ENCODE measurements at places on chromosomes 4 and X.
A peak's percentile ranks its signal among the peaks of the same experiment; 100 is the strongest.

- DNase-seq, result peak; percentile 47
These were observed 59.3 kb downstream of the MAML3 start for GRCh38 chr4:140094438-140095420.

- no peak for DNase-seq
These were observed 1607.4 kb downstream of the C4orf33 start for GRCh38 chr4:130703211-130703935.

GRCh38 chr4:3849140-3849539 lies 83.0 kb downstream of the ADRA2C start:
- DNase-seq, result no peak

GRCh38 chr4:89922848-89923416 lies 28.3 kb downstream of the MMRN1 start:
- no peak for DNase-seq

Data from iPS-NIHi11 (cell line).